Neural progenitor cell (in vitro differentiated cells): ENCODE measurements at places on chromosomes 4 and X. TPM values are rescaled to one million over a fixed set of nuclear protein-coding genes. Genes with fewer than 3 reads are reported as not detected.

The ZNF595 gene
- total RNA-seq: 29.1 and 36.0 TPM in 2 replicates

The ADH1A gene
- not detected in 2 replicates for total RNA-seq

The GPRIN3 gene
- 0.15 TPM in 2 replicates for total RNA-seq

The ZC4H2 gene
- total RNA-seq: 33.7 and 35.6 TPM in 2 replicates

The SPANXB1 gene
- total RNA-seq: not detected in 2 replicates

The SLC25A14 gene
- total RNA-seq: 13.7 and 19.2 TPM in 2 replicates

The NOX1 gene
- not detected in 2 replicates for total RNA-seq

- H3K36me3 ChIP-seq: no peaks in the 10 kb centered on the region
- H3K4me1 ChIP-seq: no peaks in the 10 kb centered on the region
- no peak for DNase-seq
- H3K27me3 ChIP-seq: no peaks in the 10 kb centered on the region
- no peak overlapping the region for H3K27ac ChIP-seq
- no peak overlapping the region for H3K4me3 ChIP-seq
These were observed 41.8 kb downstream of the FGF13 start for GRCh38 chrX:138669693-138670092.

- H3K27me3 ChIP-seq: no peaks in the 10 kb centered on the region
- no peaks in the 10 kb centered on the region for H3K4me1 ChIP-seq
- DNase-seq: peak; percentile 38
- no peaks in the 10 kb centered on the region for H3K36me3 ChIP-seq
- no peak overlapping the region for H3K27ac ChIP-seq
- H3K4me3 ChIP-seq: no peak overlapping the region
These were observed 69.9 kb upstream of the NRK start for GRCh38 chrX:105752338-105752956.

DNA sequence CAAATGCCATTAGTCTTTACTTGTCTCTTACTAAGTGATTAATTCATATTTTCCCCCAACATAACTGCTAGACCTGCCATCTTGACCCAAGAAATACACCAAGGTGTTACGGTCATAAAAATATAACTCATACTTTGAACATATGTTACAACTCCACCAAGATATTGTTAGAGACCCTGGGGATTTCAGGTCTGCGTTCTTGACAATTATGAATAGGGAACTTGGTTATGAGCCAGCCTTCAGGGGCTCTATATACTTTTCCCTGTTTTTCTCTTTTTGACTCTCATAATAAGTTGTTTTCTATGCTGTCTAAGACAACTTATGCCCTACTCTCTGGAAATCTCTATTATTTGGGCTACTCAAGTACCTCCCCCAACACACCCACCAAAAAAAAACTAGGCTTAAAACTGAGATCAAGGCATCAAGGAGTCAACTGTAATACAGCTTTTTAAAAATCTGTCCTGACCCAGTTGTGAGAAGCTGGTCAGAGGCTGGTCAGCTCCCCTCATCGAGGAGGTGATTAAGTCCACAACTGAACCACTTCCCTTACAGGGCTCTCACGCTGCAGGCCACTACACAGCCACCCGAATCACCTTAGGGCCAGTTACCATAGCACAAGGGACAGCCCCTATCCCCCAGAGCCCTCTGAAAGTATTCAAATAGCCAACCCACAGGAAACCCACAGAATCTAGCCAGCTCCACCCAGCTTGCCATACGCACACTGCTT is 10.5 kb upstream of the TLR3 start:
- H3K4me1 ChIP-seq: no peaks in the 10 kb centered on the region
- no peaks in the 10 kb centered on the region for H3K27me3 ChIP-seq
- no peak overlapping the region for H3K4me3 ChIP-seq
- no peaks in the 10 kb centered on the region for H3K36me3 ChIP-seq

- H3K4me1 ChIP-seq: no peaks in the 10 kb centered on the region
- no peaks in the 10 kb centered on the region for H3K27me3 ChIP-seq
These were observed 78.4 kb upstream of the MAP3K15 start for GRCh38 chrX:19593690-19594089.

GRCh38 chr4:14110407-14110806 is 482.9 kb upstream of the BOD1L1 start:
- DNase-seq: no peak
- H3K27ac ChIP-seq: no peak overlapping the region

DNA sequence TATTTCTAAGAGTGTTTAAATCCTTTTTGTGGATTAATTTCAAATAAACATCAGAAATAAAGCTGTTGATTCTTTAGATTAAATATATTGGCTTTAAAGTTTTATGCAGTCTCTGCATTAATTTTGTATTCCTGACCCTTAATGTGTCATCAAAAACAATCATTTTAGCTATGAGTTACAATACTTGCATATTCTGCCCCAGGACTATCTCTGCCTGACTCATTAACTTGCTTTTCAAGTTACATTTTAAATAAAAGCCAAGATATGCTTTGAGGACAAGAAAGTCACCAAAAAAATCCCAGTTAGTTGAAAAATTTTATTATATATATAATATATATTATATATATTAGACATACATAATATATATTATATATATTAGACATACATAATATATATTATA is 208.7 kb downstream of the ADGRL3 start:
- peak overlapping the region; percentile 67 for H3K27ac ChIP-seq
- H3K27me3 ChIP-seq: no peaks in the 10 kb centered on the region
- H3K36me3 ChIP-seq: no peaks in the 10 kb centered on the region
- peaks cover 28% of the 10 kb centered on the region for H3K4me1 ChIP-seq

DNA sequence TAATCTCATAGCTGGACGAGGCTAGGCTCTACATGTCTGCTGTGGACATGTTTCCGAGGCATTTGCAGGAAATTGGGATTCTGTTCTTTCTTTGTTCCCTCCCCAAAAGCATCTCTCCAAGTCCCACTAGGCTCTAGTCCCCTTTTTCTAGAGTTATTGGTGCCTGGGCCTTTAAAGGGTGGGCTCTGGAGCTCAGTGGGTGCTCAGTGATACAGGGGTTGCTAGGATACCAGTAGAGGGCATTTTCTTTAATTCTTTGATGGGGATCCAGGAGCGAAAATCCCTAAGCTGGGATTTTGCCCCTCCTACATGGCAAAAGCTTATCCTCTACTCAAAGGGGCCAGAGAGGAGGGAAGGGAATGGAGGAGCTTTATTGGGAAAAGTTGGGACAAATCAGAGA is 34.2 kb downstream of the ARHGEF9 start:
- peak overlapping the region; percentile 93 for H3K27ac ChIP-seq
- H3K27me3 ChIP-seq: no peaks in the 10 kb centered on the region
- H3K4me3 ChIP-seq: peak overlapping the region; percentile 77
- H3K36me3 ChIP-seq: no peaks in the 10 kb centered on the region

DNA sequence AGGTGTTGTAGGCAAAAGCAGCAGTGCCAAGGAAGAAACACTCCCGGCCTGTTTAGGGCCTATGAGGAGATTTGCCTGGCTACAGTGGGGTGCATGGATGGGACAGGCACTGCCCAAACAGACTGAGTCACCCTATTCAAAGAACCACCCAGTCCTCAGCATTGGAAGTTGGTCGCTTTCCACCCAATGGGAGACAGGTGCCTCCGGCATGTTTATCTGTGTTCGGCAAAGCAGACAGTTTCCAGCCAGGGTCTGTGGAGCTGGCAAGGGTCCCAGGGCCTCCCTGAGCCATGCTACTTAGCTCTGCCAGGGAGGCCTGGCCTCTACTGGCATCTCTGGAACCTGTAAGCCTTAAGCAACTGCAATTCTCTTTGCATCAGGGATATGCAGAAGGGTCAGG is 165.1 kb upstream of the ATP6AP2 start:
- no peaks in the 10 kb centered on the region for H3K27me3 ChIP-seq
- DNase-seq: no peak
- no peak overlapping the region for H3K4me3 ChIP-seq
- no peaks in the 10 kb centered on the region for H3K36me3 ChIP-seq

- no peaks in the 10 kb centered on the region for H3K27me3 ChIP-seq
- peaks cover 9% of the 10 kb centered on the region for H3K36me3 ChIP-seq
- peaks cover 11% of the 10 kb centered on the region for H3K4me1 ChIP-seq
These were observed 53.3 kb downstream of the JADE1 start for GRCh38 chr4:128862608-128863311.

DNA sequence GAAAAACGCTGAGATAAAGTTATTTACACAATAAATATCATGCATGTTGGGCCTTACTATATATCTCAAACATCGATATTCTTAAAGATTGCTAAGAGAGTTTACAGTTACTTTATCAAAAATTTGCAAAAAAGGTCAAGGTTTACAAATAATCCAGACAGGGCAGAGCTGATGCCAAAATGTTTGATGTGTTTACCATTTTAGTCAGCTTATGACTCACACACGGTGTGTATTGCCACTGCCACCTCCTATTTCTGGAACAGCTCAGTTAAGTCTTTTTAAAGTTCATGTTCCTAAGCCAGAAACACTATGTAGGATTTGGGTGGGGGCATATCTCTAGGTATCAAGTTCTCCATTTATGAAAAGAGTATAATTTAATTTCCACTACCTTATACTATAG is 580.6 kb downstream of the INPP4B start:
- H3K36me3 ChIP-seq: no peaks in the 10 kb centered on the region
- H3K27me3 ChIP-seq: no peaks in the 10 kb centered on the region
- H3K4me1 ChIP-seq: no peaks in the 10 kb centered on the region
- no peak overlapping the region for H3K27ac ChIP-seq

DNA sequence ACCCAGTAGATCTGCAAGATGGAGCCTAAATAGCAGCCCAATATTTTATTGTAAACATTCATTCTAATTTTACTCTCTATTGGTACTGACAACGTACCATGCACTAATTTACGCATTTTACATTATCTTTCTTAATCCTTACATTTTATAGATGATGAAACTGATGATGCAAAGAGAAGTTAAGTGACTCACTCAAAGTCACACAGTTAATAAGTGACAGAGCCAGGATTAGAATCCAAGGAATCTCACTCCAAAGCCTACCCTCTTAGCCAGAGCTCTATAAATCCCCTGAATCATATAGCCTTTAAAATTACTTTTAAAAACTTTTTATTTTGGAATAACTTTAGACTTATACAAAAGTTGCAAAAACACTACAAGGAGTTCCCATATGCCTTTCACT is 37.6 kb downstream of the PHKA1 start:
- no peak overlapping the region for H3K27ac ChIP-seq
- no peak for DNase-seq
- H3K4me1 ChIP-seq: no peaks in the 10 kb centered on the region
- H3K27me3 ChIP-seq: no peaks in the 10 kb centered on the region
- no peaks in the 10 kb centered on the region for H3K36me3 ChIP-seq

GRCh38 chr4:4694296-4694772 is 152.5 kb upstream of the STX18 start:
- DNase-seq: peak; percentile 49
- H3K27ac ChIP-seq: no peak overlapping the region
- no peaks in the 10 kb centered on the region for H3K4me1 ChIP-seq
- H3K36me3 ChIP-seq: no peaks in the 10 kb centered on the region

- no peak overlapping the region for H3K27ac ChIP-seq
- H3K4me3 ChIP-seq: no peak overlapping the region
- no peaks in the 10 kb centered on the region for H3K4me1 ChIP-seq
- DNase-seq: no peak
- H3K36me3 ChIP-seq: no peaks in the 10 kb centered on the region
These were observed 29.9 kb downstream of the PNMA6E start for GRCh38 chrX:153371256-153371655.

DNA sequence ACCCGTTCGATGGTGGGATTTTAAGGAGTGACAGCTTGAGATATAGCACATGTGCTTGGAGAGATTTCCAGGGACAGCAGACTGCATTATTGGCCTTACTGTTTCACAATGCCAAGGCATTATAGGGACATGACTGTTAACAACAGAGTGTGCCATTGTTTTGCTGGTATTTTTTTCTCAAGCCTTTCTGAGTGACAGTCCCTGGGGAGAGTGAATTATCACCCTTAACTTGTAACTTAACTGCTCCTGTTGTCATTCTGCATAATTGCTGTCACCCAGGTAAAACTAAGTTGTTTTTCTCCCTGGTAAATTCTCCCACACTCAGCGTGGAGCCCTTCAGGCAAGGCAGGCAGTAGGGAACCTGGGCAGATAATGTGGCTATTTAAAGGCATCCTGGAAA is 989.2 kb upstream of the LCORL start:
- H3K4me3 ChIP-seq: no peak overlapping the region
- H3K27ac ChIP-seq: no peak overlapping the region
- H3K4me1 ChIP-seq: no peaks in the 10 kb centered on the region
- DNase-seq: peak; percentile 5

DNA sequence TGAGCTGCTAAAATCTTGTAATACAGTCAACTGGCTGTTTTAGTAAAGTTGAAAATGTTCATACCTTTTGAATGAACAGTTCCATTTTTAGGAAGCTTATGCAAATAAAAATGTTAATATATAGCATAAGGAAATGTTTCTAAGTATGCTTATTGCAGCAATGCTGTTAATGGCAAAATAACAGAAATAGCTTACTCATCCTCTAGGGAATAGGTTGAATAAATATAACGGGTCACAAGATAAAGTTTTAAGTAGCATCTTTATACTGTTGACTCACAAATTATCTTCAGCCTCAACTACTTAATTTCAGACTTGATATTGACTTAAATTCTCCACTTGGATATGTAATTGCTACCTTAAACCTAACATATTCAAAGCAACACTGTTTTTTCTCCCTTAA is 27.7 kb downstream of the HERC3 start:
- H3K4me1 ChIP-seq: no peaks in the 10 kb centered on the region
- H3K4me3 ChIP-seq: no peak overlapping the region
- H3K27ac ChIP-seq: no peak overlapping the region
- H3K27me3 ChIP-seq: no peaks in the 10 kb centered on the region
- no peaks in the 10 kb centered on the region for H3K36me3 ChIP-seq

DNA sequence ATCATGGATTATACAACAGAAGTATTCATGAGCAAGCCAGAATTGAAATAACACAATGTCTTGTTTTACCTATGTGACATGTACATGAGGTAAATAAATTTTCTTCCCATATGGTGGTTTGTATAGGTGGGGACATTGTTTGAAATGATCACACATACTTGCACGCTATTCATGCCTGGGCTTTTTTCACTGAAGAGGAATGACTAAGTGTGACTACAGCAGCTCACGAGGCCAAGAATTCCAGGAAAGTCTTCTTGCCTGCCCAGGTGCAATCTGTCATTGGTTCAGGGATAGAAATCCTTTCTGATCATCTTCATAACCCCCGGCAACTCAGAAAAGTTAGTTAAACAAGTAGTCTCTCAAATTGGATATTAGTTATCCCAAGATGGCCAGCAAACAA is 36.3 kb upstream of the AREG start:
- DNase-seq: no peak
- H3K4me3 ChIP-seq: no peak overlapping the region
- H3K27ac ChIP-seq: no peak overlapping the region
- H3K27me3 ChIP-seq: no peaks in the 10 kb centered on the region

- peak; percentile 49 for DNase-seq
- no peaks in the 10 kb centered on the region for H3K36me3 ChIP-seq
- H3K4me3 ChIP-seq: peak overlapping the region; percentile 41
- H3K27me3 ChIP-seq: peaks cover 28% of the 10 kb centered on the region
These were observed 96.2 kb downstream of the SOWAHB start for GRCh38 chr4:76801621-76802235.

- no peaks in the 10 kb centered on the region for H3K36me3 ChIP-seq
- no peak for DNase-seq
- H3K27ac ChIP-seq: no peak overlapping the region
- peaks cover 23% of the 10 kb centered on the region for H3K4me1 ChIP-seq
- H3K4me3 ChIP-seq: no peak overlapping the region
- H3K27me3 ChIP-seq: no peaks in the 10 kb centered on the region
These were observed 3.0 kb downstream of the FBXL5 start for GRCh38 chr4:15652191-15652590.
